ENCODE measurements at places on chromosomes 3 and 15. TPM values are rescaled to one million over a fixed set of nuclear protein-coding genes. Genes with fewer than 3 reads are reported as not detected.

The KLHL40 gene
- not detected for polyA plus RNA-seq

The IGF2BP2 gene
- 6.5 TPM for polyA plus RNA-seq

The C15orf62 gene
- 1.0 TPM for polyA plus RNA-seq

The IQCF5 gene
- polyA plus RNA-seq: not detected

GRCh38 chr15:39195961-39196486 lies 384.9 kb upstream of the THBS1 start:
- no peak overlapping the region for H3K4me3 ChIP-seq
- DNase-seq: no peak
- no peaks in the 10 kb centered on the region for H3K27me3 ChIP-seq

GRCh38 chr15:31202953-31203352 lies 101.4 kb upstream of the TRPM1 start:
- peaks cover 20% of the 10 kb centered on the region for H3K4me1 ChIP-seq
- no peaks in the 10 kb centered on the region for H3K36me3 ChIP-seq
- H3K4me3 ChIP-seq: no peak overlapping the region
- H3K27me3 ChIP-seq: peaks cover 1% of the 10 kb centered on the region
- H3K27ac ChIP-seq: no peak overlapping the region
- no peak for DNase-seq

DNA sequence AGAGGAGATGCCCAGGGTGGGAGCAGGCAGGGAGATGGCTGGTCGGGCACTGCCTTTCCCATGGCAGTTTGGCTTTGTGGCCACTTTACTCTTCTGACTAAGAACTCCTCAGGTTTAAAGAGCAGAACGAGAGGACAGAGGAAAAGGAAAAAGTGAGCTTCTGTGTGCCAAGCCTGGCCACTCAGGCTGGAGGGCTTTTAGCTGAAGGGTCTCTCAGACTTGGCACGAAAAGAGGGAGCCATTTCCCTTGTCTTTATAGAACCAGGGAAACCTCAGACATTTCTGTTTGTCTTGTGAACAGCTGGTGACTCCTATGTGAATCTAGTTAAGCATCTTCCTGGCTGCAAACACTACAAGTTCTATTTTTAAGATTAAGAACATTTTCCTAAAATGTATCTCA lies 23.3 kb upstream of the PSMD6 start:
- no peak overlapping the region for H3K27ac ChIP-seq
- no peaks in the 10 kb centered on the region for H3K4me1 ChIP-seq
- H3K36me3 ChIP-seq: no peaks in the 10 kb centered on the region
- 0 out of 3 replicates have a peak, but pooled peaks cover 4% of the 10 kb centered on the region for H3K27me3 ChIP-seq
- no peak for DNase-seq

- H3K4me3 ChIP-seq: no peak overlapping the region
- H3K27me3 ChIP-seq: peaks cover 11% of the 10 kb centered on the region
- H3K36me3 ChIP-seq: no peaks in the 10 kb centered on the region
These were observed 52.3 kb upstream of the CGNL1 start for GRCh38 chr15:57323806-57324589.

GRCh38 chr3:159978353-159978752 lies 10.3 kb upstream of the IL12A start:
- no peaks in the 10 kb centered on the region for H3K27me3 ChIP-seq
- peak; percentile 80 for DNase-seq
- peak overlapping the region; percentile 74 for H3K27ac ChIP-seq
- peak overlapping the region; percentile 32 for H3K4me3 ChIP-seq

The PCSK6 gene
- polyA plus RNA-seq: 208 TPM

DNA sequence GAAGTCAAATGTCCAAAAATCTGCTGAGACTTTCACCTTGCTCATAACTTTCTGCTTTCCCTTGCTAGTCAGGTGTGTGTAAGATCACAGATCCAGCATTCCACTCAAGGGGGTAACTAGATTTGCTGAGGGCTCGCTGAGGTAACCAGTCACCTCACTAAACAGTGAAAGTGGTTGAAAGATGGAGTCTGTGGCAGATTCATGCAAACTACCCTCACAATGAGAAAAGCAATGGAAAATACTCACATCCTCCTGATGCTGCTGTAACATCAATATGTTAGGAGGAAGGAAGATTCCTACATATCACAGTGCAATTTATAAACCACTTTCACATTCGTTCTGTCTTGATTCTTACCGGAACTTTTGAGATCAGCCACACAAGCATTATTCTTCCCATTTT lies 174.3 kb upstream of the BCL6 start:
- H3K4me1 ChIP-seq: peaks cover 64% of the 10 kb centered on the region
- H3K4me3 ChIP-seq: no peak overlapping the region
- H3K27ac ChIP-seq: no peak overlapping the region
- no peaks in the 10 kb centered on the region for H3K27me3 ChIP-seq
- DNase-seq: no peak

The LRRC49 gene
- polyA plus RNA-seq: 0.42 TPM

The SORD gene
- 73.1 TPM for polyA plus RNA-seq

GRCh38 chr3:154144825-154145465 lies 23.8 kb downstream of the ARHGEF26 start:
- H3K36me3 ChIP-seq: no peaks in the 10 kb centered on the region
- H3K4me3 ChIP-seq: no peak overlapping the region
- no peak overlapping the region for H3K27ac ChIP-seq
- peaks cover 8% of the 10 kb centered on the region for H3K4me1 ChIP-seq
- DNase-seq: no peak

The SCG3 gene
- polyA plus RNA-seq: not detected

DNA sequence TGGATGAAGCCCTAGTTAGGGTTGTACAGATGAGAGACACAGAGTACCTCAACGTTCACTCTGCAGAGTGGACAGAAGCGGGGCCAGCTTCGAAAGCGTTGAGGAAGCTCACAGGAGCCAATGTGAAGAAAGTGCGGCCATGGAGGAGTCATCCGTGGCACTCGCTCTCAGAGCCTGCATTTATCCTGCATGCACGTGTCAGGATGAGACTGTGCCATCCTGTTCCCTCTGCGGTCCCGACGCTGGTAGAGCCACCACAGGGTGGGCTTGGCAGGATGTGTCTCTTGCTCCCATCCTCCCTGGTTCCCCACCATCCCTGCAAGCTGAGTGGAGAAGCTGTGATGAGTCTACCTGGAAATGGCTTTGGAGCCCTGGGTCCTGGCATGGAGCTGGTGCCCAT lies 39.3 kb downstream of the KLHL25 start:
- 0 out of 3 replicates have a peak, but pooled peaks cover 10% of the 10 kb centered on the region for H3K36me3 ChIP-seq
- H3K4me3 ChIP-seq: no peak overlapping the region
- H3K27ac ChIP-seq: no peak overlapping the region
- H3K27me3 ChIP-seq: no peaks in the 10 kb centered on the region
- H3K4me1 ChIP-seq: no peaks in the 10 kb centered on the region
- DNase-seq: no peak

The ZNF502 gene
- not detected for polyA plus RNA-seq

The ZPLD1 gene
- polyA plus RNA-seq: not detected

GRCh38 chr3:157376603-157377300 lies 59.9 kb upstream of the PTX3 start:
- H3K27me3 ChIP-seq: no peaks in the 10 kb centered on the region
- H3K27ac ChIP-seq: no peak overlapping the region
- no peak overlapping the region for H3K4me3 ChIP-seq
- no peaks in the 10 kb centered on the region for H3K4me1 ChIP-seq
- no peaks in the 10 kb centered on the region for H3K36me3 ChIP-seq

GRCh38 chr3:11621077-11621476 lies 22.6 kb downstream of the VGLL4 start:
- H3K36me3 ChIP-seq: no peaks in the 10 kb centered on the region
- H3K27me3 ChIP-seq: no peaks in the 10 kb centered on the region
- H3K27ac ChIP-seq: peak overlapping the region; percentile 86
- DNase-seq: no peak
- peak overlapping the region; percentile 61 for H3K4me3 ChIP-seq

- H3K27me3 ChIP-seq: no peaks in the 10 kb centered on the region
- no peak for DNase-seq
- no peak overlapping the region for H3K4me3 ChIP-seq
- no peak overlapping the region for H3K27ac ChIP-seq
These were observed 170.0 kb downstream of the SEMA6D start for GRCh38 chr15:47887241-47887800.

The CSPG5 gene
- 0.15 TPM for polyA plus RNA-seq

GRCh38 chr3:129829640-129830039 lies 63.9 kb downstream of the TMCC1 start:
- no peaks in the 10 kb centered on the region for H3K27me3 ChIP-seq
- peaks cover 6% of the 10 kb centered on the region for H3K4me1 ChIP-seq

The SEMA5B gene
- polyA plus RNA-seq: 0.04 TPM

- H3K27me3 ChIP-seq: no peaks in the 10 kb centered on the region
- no peak overlapping the region for H3K27ac ChIP-seq
- H3K36me3 ChIP-seq: no peaks in the 10 kb centered on the region
- H3K4me1 ChIP-seq: no peaks in the 10 kb centered on the region
- DNase-seq: no peak
These were observed 95.3 kb upstream of the TPRG1 start for GRCh38 chr3:189076449-189076848.

DNA sequence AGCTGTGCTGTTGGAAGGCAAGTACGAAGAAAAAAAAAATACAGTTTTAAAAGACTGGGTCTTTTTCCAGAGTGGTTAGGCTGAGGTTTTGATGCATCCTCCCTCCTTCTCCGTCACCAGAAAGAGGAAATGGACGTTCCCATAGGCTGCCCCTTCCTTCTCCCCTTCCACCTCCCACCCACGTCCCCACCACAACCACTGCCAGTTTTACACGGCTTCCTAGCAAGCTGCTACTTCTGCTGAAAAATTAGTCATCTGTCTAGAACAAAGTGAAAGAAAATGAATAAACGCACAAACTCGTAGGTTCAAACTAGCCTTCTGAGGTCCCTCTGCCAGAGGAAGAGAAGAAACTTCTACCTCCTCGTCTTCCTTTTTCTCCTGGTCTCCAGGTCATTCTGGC lies 71.6 kb upstream of the RPL35A start:
- no peak for DNase-seq
- H3K36me3 ChIP-seq: peaks cover 27% of the 10 kb centered on the region
- H3K27ac ChIP-seq: no peak overlapping the region
- no peaks in the 10 kb centered on the region for H3K27me3 ChIP-seq
- peaks cover 26% of the 10 kb centered on the region for H3K4me1 ChIP-seq

The ALDH1A2 gene
- polyA plus RNA-seq: 0.90 TPM

The DLL4 gene
- polyA plus RNA-seq: 0.25 TPM

DNA sequence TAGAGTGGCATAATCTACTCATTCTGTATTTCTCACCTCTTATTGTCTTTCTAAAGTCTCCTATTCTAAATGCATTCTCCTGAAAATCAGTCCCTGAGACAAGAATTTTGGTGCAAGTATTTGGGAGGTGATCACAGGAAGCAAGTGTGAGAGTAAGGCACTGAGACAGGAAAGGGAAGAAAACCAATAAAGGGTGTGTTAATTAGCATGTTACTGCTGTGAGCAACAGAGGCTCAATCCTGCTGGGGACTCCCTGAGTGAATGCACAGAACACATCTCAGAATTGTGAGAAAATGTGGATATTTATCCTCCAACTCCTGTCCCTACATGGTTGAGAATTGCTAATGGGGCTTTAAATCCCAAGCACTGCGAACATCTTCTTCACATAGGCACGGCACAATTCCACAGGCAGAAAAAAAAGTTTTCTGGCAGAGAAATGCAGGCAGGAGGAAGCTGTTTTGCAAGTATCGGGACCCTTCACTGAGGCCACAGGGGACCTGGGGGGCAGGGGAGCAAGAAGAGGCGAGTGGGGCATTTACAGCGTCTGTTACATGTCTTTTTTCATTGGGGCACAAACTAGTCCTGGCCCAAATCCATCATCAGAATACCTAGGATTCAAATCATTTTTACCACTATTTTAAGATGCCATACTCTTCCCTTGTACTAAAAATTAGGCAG lies 27.2 kb upstream of the STT3B start:
- H3K27me3 ChIP-seq: peaks cover 19% of the 10 kb centered on the region
- H3K36me3 ChIP-seq: no peaks in the 10 kb centered on the region
- no peak overlapping the region for H3K4me3 ChIP-seq
- peaks cover 8% of the 10 kb centered on the region for H3K4me1 ChIP-seq
- DNase-seq: no peak
- no peak overlapping the region for H3K27ac ChIP-seq

The UPK1B gene
- not detected for polyA plus RNA-seq

The COL6A5 gene
- not detected for polyA plus RNA-seq

The C2CD4B gene
- polyA plus RNA-seq: not detected

The SLC7A14 gene
- not detected for polyA plus RNA-seq

DNA sequence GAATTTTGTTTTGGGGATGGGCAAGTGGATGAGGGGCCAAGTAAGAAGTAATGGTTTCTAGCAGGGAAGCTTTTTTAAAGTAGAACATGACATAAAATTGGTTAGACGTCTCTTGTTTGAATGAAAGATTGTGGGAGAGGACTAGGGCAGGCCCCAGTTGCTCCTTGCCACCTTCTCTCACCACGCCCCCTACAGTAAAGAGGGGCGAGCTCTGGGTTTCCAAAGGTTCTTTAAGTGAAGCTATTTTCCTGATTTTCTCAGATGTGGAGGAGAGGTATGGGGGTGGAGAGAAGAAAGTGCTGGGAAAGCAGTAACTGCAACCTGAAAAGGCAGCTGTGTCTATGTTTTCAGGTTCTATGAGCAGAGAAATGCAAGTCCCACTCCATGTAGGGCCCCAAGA lies 32.6 kb upstream of the SKIL start:
- no peaks in the 10 kb centered on the region for H3K36me3 ChIP-seq
- no peak for DNase-seq
- H3K4me1 ChIP-seq: peaks cover 26% of the 10 kb centered on the region

DNA sequence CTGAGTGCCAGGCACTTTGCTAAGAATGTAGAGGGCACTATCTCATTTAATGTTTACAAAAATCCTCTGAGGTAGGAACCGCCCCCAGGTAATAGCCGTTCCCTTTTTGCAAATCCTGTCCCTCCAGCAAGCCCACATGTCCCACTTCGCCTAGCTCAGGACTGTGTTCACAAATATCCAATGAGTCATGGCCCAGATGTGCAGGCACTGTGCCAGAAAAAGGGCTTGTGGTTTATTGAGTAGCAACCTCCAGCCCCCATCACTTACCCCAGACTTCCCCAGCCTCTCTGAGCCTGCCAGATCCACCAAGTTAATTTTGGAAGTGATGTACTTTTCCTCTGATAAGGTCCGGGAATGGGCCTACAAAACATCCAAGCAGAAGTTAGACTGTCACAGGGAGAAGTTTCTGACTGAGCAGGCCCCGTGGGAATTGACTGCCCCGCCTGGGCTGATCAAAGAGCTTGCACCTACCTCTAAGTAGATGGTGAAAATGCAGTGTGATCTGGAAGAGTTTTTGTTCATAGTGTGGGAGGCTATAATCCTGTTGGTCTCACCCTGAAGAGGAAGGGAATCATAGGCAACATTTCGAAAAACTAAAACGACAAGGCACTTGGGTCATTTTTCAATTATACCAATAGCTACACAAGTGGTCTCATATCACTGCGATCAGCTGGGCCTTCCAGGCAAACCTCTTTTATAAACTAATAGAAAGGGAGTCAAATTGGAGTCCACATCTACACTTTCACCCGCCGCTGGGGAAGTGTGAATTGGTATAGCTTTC lies 15.7 kb downstream of the KIF9 start:
- no peaks in the 10 kb centered on the region for H3K36me3 ChIP-seq
- peak; percentile 80 for DNase-seq
- no peak overlapping the region for H3K27ac ChIP-seq
- peaks cover 15% of the 10 kb centered on the region for H3K4me1 ChIP-seq

The PLSCR5 gene
- 0.22 TPM for polyA plus RNA-seq

- H3K4me1 ChIP-seq: no peaks in the 10 kb centered on the region
- no peaks in the 10 kb centered on the region for H3K36me3 ChIP-seq
- no peak for DNase-seq
These were observed 124.8 kb downstream of the BDH1 start for GRCh38 chr3:197430934-197431333.

The RBP2 gene
- 0.17 TPM for polyA plus RNA-seq

The HAPLN3 gene
- polyA plus RNA-seq: 0.09 TPM

The WNT7A gene
- not detected for polyA plus RNA-seq
